ENCODE measurements at places on chromosomes 12 and 14.

- no peak for DNase-seq
Observed at GRCh38 chr12:79764641-79765040, 73.9 kb upstream of the PAWR start.

- no peak for DNase-seq
Observed at GRCh38 chr12:88544991-88545980, 35.0 kb downstream of the KITLG start.

DNA sequence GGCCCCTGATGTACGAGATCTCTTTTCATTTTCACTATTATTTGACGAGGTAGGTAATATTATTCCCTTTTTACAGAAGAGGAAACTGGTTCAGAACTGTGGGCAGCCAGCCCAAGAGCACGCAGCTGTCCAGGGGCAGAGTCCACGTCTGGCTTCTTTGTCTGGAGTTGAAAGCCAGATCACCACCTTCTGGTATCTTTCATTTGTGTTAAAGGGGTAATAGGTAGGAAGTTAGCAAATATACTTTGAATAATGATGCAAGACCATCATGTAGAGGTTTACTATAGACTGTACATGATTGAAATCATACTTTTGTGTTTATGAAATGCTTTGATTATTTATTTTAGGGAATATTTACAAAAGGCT is 144.1 kb upstream of the AMIGO2 start:
- DNase-seq, result no peak

GRCh38 chr12:100955139-100955538 is 160.6 kb downstream of the ANO4 start:
- peak; percentile 79 for DNase-seq

DNA sequence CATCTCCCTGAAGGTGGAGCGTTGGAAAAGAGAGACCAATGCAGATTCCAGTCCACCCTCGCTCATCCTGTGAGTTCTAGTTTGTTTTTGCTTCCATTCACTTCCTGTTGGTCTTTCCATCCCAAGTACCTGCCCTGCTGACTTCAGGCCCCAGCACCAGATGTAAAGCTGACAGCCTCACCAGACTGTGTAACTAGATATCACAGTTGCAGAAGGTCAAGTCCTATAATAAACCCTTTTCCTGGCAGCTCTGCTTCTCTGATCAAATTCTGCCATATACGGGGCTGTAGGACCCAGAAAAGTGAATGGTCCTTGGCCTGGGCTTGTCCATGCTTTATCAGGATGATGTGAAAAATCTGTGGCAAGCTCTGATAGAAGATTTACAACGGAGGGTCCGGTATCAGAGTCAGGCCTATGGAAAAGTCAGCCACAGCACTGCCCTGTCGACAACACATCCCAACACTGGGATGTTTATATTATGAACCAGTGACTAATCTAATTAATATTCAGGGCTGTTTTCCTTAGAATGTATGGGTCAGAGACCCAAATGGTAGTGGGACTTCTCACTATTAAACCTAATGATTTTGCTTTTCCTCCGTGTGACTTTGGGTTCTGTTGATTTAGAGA is 42.1 kb downstream of the CCDC175 start:
- no peak for DNase-seq

- peak; percentile 93 for DNase-seq
Observed at GRCh38 chr14:34650786-34651584, 21.0 kb upstream of the SNX6 start.

GRCh38 chr12:122842505-122843405 is 7.5 kb downstream of the HIP1R start:
- DNase-seq, result no peak

DNA sequence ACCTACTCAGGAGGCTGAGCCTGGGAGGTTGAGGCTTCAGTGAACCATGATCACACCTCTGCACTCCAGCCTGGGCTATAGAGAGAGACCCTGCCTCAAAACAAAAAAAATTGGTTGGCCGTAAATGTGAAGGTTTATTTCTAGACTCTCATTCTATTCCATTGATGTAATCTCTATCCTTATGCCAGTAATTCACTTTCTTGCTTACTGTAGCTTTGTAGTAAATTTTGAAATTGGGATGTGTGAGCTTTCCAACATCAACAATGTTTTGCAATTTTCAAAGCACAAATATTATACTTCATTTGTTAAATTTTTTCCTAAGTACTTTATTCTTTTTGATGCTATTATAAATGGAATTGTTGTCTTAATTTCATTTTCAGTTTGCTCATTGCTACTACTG is 24.6 kb downstream of the LIN52 start:
- no peak for DNase-seq

GRCh38 chr14:77986773-77987172 is 183.4 kb upstream of the NRXN3 start:
- no peak for DNase-seq

DNA sequence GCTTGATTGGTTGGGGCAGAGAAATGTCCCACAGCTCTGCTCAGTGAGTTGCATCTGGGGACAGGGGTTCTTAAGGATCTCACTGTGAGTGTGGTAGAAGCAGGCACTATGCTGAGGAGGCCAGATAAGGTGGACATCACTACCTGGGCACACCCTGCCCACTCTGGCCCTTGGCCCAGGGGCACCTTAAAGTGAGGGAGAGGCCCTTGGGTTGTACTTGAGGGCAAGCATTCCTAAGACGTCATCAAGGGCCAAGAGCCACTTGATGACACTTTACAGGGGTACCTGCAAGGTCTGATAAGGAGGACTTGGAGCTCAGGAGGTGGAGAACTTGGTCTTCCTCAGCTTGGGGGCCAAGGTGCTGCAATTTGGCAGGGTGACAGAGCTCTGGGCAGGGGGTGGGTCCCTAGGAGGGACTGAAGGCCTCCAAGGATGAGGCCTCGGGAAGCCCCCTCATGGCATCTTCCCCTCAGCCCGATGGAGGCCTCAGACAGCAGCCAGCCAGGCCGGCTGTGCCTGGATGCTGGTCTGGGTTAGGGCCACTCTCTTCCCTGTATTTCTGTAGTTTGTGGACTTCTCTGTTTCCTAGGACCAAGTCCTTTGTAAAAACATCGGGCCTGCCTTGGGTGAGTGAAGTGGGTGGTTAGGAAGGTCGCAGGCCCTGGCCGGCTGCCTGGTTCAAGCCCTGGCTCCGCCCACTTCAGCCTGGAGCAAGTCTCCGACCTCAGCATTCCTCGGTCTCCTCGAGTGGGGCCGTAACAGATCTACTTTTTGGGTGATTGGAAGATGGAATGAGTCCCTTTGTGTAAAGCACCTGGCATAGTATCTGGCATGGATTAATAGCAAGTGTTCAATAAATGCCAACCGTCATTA is 24.8 kb downstream of the GPR68 start:
- no peak for DNase-seq

DNA sequence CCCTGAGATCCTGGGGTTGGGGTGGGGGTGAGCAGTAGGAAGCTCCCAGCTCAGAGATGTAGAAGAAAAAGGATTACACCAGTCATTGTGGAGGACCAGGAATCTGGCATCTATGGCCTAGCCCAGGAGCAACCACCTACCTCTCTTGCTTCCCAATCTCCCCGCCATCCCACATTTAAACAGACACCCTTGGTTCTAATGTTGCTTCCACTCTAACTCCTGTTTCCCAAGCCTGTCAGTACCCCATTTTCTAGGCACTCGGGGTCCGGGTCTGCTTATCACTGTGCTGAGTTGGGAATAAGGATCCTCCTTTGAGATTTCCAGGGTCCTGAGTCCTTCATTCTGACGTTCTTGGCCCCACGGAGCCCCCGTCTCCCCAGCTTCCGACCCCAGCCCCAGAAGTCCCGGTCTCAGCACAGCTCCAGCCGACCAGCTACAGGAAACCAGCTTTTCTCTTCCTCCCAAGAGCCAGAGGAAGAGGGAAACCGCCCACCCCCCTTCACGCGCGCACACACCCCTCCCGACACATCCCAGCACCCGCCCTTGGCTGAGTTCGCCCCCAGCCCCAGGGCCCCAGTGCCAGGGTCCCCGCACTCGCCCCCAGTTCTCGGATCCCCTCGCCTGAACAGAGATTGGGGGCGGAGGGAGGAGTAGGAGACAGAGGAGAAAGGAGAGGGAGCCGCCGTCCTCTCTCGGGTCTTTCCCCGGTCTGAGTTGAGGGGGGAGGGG is 1.2 kb downstream of the ITGA5 start:
- no peak for DNase-seq

DNA sequence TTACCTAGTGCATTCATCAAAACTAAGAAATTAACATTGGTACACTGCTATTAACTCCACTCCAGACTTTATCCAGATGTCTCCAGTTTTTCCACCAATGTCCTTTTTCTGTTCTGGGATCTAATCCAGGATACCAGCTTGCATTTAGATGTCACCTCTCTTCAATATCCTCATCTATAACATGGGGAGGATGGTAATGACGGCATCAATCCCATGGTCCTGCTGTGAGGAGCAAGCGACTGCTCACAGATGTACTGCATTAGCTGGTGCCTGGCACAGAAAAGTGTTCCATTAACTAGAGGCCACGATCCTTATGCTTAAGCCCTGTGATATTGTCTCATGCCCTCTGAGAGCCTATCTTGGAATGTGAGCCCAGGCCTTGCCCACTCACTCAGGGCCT is 53.8 kb downstream of the CALM1 start:
- DNase-seq, result no peak

DNA sequence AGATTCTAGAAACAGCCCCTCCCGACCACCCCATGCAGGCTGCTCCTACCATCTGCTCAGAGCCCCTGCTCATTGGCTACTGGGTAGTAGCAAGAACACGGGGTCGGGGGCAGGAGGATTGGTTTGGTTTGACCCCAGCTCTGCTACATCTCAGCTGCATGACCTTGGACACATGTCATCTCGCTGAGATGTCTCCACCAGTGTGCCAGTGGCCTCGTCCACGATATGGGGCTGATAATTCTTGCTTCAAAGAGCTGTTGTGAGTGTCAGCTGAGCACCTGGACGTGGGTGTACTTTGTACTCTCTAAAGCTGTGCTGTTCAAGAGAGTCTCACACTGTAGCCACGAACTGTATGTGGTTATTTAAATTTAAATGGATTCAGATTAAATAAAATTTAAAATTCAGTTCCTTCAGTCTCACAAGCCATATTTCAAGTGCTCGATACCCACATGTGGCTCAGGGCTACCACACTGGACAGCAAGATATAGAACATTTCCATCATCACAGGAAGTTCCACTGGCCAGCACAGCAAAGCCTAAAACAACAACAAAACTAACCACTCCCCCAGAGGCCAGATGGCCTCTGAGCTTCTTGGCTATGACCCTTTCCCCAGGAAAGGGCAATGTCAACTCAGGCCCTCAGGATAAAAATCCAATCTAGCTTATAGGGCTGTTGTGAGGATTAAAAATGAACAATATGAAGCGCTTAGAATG is 18.6 kb downstream of the LTBP2 start:
- no peak for DNase-seq

GRCh38 chr14:20611277-20611676 is 20.1 kb upstream of the RNASE12 start:
- DNase-seq, result no peak

GRCh38 chr12:2009623-2010022 is 5.4 kb upstream of the DCP1B start:
- no peak for DNase-seq

DNA sequence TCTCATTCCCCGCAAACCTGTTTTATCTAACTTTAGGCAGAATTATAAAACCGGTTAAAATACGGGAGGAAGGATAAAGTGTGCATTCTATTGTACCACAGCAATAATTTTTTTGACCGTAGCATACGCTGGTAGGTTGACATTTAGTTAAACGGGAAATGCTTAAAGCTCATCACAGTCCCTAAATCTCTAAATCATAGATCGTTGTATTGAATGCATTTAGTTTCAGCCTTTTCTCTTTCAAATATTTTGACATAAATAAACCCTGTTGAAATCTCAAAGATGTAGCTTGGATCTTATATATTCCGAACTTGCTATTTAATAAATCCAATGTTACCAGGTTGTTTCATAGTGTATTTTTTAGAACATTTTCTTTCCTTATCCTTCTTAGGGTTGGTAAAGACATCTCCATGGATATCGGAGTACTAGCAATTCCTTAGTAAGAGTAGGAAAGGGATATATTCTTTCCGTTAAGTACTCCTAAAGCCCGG is 798 bp downstream of the CLEC2B start:
- peak; percentile 13 for DNase-seq

- no peak for DNase-seq
Observed at GRCh38 chr14:100436745-100437406, 113.7 kb downstream of the SLC25A47 start.

DNA sequence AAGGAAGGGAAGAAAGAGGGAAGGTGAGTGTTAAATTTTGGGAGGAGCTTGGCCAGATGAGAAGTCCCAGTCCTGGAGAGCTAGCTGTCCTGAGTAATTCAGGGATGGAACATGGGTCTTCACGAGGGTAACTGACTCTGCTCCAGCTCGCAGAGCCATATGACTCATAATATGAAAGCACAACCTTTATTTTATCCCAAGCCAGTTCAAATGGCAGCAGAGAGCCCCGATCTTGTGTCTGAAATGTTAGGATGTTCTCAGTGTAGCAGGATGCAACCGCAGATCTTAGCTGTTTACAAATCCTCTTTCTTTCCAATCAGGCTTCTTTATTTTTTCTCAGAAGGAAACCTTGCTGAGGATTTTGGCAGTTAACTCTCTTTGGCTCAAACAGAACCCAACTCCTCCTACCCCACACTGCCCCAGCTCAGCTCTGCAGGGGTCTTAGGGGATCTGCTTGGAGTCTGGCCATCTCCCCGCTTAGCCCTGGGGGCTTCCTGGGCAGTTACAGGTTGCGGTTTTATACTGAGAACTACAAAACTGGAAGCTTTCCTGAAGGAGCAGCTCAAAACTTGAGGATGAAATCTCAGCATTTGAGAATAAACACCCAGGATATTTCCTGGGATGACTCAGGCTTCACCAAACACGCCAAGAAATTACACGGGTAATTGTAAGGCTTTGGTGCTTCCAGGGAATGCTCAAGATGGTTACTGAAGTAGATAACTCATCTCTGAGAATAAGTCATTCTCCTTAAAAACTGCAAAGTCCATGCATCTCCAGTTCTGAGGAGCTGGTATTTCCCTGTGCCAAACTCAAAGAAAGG is 92.5 kb downstream of the VCPKMT start:
- DNase-seq, result peak; percentile 67

GRCh38 chr14:51285120-51285519 is 45.1 kb downstream of the TMX1 start:
- DNase-seq, result no peak

DNA sequence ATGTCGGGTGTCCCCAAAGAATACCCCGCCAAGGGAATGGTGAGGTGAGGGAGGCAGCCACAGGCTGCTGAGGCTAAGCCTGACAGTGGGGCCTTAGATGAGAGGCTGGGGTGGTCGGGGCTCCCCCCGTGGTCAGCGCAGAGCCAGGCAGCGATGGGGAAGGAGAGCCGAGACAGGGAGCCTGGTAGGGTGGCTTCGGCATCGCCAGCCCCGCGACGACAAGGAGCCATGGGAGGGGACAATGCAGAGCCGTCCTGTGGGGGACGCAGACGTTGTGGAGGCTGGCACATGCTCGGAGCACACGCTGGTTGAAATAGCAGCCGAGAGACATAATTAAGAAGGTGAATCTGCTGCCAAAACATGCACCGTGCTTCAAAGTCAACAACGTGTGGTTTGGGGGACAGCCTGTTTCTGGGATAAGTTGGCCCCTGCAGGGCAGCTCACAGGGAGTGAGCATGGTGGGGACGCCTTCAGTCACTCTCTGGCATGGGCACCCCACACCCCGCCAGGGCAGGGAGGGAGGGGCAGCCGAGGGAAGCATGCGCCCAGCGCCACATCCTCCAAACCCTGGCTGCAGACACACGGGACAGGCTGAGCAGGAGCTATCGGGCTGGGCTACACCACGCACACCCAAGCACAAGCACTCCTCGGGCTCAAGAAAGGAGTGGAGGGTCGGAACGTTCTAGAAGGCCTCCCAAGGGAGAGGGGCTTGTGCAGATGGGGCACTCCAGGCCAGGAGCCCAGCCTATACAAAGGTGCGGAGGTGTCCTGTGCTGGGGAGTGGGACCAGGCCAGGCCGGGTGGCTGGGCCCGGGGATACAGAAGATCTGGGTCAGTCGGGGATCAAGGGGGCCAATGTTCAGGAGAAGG is 66.6 kb upstream of the C14orf180 start:
- no peak for DNase-seq

Measured in A172 (cell line).